ENCODE measurements at places on chromosomes 6 and 20.

GRCh38 chr20:710780-711450, 35.3 kb upstream of the SCRT2 start:
- no peak for DNase-seq

DNA sequence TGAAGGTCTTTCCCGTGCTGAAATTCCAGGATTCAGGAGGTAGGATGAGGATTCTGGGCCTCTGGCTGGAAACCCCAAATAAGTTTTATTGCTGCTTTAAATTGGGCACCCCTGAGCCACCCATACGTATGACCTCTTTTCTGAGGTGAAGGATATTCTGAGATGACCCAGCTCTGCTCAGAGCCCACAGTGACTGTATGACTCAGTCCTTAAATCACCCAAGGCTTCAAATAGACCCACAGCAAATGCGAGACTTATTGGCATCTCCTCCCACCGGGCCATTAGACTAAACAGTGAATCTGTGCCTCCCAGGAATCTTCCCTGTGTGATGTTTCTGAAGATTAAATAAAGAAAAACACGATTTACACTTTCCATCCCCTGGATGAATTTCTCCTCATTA, 9.5 kb downstream of the SIRPG start:
- DNase-seq = no peak

- peak; percentile 8 for DNase-seq
Observed at GRCh38 chr6:49849213-49849907, 17.0 kb downstream of the CRISP1 start.

DNA sequence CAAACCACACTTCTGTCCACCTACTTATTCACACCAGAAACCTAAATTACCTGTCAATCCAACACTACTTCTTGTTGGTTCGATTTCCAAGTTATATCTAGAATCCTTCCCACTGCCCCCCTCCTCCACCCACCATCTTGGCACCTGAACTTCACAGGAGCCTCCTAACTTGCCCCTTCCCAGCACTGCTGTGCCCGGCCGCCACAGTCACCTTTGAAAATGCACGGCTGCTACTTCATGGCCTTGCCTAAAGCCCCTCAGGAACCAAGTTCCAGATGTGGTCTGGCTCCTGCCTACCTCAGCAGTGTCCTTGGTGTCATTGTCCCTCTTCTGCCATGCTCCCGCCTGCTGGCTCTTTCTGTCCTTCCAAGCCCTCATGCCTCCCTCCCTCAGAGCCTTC, 31.2 kb downstream of the PKIG start:
- no peak for DNase-seq

DNA sequence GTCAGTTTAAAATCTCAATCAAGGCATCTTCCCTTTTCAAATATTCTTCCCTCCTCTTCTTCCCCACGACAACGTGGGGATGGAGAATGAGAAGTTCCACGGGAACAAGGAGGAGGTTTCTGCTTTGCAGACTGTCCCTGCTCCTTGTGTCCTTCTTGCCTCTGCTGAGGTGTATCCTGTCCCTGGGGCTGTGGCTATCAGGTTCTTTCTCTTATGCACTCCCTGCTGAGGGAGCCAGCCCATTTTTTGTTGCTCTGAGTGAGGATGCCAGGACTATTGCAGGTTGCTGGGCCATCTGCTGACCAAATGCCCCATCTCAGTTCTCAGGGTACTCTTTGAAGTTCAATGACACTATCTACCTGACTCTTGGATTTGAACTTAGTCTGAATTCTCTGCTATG, 533.6 kb downstream of the RNF144B start:
- no peak for DNase-seq

Measured in stromal cell of bone marrow (primary cell).